Amygdala (tissue), 56 donors: ENCODE measurements at places on chromosomes 6 and 20.

DNA sequence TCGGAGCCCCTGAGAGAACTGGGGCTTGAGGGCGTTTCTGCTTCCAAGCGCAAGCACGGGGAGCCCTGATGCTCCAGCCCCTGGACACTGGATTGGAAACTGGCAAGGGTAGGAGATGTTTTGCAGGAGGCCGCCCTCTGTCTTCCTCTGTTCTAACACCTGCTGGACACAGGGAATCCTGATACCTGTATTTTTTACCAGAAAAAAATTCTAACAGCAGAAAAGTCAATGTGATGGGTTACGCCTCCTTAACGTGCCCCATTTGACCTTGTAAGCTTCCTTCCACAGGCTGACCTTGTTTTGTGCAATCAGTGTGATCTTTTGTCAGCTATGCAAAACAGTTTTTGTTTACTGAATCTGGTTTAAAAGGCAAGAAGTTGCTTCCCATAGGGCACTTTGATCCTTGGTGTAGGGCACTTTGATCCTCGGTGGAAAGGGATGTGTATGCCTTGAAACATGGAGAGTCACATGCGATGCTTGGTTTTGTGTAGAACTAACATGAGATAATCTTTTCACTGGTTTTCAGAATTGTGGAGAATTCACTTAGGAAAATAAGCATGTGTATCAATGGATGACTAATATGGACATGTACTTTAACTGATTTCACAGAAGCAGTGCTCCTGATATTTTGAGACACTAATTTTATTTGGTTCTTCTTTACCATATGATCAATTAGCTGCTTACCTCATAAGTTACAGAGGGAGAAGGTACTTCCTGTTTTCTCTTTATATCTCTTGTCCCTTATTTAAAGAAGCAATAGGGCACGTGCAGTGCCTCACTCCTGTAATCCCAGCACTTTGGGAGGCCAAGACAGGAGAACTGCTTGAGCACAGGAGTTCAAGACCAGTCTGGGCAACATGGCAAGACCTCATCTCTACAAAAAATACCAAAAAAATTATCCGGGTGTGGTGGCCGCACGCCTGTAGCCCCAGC lies 59.9 kb upstream of the MAP3K4 start:
- no peak for DNase-seq

- DNase-seq = no peak
Measured at GRCh38 chr6:41728073-41728936, 7.1 kb downstream of the TFEB start.

DNA sequence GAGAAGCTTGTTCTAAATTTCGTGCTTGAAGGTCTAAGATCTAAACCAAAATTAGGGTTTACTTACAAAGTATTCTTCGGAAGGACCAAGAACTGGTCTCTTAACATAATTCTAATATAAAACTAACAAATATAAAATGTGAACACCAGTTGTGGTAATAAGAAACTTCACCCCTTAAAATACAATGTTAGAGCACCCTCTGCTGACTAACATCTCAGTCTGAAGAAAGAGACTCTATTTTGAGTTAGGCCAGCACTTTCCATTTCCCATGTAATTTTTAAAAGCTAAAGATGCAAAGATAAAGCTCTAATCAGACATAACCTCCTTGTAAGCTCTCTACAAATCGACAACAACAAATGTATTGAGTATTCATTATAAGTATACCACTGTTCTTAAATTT lies 24.6 kb downstream of the ATG5 start:
- DNase-seq = no peak

DNA sequence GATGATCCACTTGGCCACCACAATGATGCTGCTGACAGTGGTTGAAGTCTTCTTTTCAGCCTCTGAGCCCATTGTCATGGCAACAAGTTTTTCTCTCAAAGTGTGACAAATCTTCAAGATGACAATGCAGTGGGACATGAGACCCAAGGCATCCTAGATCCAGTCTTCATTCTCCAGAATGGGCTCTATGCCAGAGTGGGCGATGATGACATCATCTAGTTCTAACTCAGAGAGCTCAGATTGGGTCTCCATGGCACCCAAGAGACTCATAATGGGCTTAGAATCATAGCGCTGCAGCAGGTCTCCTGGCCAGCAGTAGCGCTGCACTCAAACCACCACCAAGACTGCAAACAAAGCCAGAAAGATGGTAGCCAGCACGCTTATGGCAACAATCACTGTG lies 973.6 kb downstream of the EYS start:
- peak; percentile 1 for DNase-seq

- DNase-seq = no peak
Measured at GRCh38 chr20:58130581-58130980, 97.9 kb downstream of the ANKRD60 start.

GRCh38 chr6:51494342-51494741 lies 593.1 kb downstream of the PKHD1 start:
- DNase-seq = no peak

DNA sequence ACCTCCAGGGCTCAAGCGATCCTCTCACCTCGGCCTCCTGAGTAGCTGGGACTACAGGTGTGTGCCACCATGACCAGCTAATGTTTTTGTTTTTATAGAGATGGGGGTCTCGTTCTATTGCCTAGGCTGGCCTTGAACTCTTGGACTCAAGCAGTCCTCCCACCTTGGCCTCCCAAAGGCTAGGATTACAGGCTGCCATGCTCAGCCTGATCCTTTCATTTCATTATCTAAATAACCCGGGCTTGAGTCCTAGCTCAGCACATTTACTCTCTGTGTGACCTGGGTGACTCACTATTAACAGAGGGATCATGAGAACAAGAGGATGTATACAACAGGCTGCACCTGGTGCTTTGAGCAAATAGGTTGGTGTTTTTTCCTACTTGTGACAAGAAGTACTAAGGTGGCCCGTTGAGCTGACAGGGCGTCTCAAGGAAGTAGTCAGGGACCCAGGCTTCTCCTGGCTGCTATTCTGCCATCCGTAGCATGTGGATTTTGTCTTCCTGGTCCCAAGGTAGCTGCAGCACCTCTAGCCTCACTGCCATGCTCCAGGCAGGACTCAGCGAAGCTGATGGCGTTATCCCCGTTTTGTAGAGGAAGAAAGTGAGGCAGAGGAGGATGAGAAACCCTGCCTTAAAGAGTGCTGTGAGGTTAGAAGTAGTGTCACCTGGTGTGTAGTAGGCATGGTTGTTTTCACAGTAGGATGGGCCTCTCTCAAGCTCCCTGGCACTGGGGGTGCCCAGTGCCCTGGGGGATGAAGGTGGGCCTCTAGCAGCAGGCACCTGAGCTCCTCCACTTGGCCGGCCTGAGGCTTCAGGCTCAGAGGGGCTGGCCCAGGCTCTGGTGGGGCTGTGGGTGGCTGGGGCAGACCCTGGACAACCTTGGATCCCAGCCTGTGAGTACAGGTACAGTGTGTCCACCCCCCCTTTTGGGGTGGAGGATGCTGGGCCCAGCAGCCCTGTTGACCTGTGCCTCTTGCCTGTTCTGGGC lies 62.4 kb downstream of the ADNP start:
- no peak for DNase-seq

GRCh38 chr6:157460182-157460999 lies 79.4 kb downstream of the ZDHHC14 start:
- DNase-seq = no peak

- no peak for DNase-seq
Measured at GRCh38 chr20:58634521-58635278, 16.4 kb upstream of the STX16 start.

DNA sequence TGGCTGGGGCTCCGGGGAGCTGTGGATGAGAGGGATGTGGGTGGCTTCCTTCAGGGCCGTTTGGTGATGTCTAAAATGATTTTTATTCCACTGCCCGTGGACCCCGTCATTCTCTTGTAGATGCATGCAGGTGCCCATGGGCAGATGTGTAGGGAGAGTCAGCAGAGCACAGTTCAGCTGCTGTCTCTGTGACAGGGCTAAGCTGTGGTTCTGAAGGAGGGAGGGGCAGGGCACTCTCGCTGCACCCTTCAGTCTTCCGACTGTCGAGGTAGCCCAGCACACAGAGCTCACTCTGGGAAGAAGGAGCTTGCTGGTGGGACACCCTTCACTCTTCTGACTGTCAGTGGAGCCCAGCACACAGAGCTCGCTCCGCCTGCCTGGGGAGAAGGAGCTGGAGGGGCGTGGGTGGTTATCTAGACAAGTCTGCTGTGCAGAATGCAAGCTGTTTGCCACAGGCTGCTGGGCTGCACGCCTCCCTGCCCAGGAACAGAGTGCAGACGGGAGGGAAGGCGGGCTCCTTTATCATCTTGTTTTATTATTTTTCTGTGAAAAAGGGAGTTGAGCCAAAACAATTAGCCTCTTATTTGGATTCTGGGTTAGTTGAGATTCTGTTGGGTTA lies 28.4 kb upstream of the ADRM1 start:
- DNase-seq = no peak

- no peak for DNase-seq
Measured at GRCh38 chr20:53867741-53868351, 202.5 kb downstream of the BCAS1 start.

DNA sequence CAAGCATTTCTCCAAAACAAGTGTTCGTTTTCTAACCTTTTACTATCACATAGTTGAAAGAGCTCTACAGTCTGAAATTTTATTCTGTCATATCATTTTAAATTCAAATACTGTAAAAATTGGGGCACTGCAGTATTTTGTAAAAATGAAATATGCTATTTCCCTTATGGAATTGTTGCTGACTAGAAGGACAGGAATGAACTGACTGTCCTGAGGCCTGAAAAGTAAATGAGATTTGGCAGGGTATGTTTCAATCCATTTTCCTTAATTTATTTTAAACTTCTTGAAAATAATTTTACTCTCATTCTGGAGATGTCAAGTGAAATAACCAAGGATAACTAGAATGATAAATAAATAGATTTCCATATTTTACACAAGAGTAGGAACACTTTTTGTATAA lies 11.9 kb upstream of the PNRC1 start:
- no peak for DNase-seq

- DNase-seq = no peak
Measured at GRCh38 chr6:22473991-22474682, 95.2 kb upstream of the HDGFL1 start.

DNA sequence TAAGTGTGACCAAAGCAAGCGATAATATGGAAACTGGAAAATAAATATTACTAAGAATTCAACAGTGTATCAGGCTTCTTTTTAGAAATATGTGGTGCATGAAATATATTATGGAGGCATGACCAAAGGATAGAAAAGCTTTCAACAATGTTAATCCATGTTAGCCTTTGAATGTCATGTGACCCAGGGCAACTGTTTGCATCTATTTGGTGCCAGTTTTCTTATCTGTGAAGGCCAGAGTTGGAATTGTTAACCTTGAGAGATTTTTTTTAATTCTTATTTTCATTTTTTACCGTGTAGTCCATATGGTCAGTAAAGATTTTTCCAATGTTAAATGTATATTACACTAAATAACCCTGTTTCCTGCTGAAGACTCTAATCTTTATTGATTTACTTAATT lies 411.1 kb downstream of the BCKDHB start:
- no peak for DNase-seq

DNA sequence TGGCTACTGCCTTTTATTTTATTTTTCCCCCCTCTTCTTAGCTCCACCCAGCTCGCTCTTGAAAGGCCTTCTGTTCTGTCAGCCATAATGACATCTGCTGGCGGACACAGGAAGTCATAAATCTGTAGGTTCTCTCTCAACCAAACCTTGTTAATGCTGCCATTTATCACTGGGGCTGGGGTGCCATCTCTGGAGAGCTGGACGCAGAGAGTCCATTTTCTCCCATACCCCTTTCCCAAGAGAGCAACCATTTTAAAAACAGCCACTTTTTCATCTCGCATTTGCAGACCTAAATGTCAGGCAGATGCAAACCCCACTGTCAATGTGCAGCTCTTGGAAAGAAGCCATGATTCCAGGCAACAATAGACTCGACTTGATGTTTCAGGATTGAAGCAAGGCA lies 13.0 kb upstream of the TSHZ2 start:
- no peak for DNase-seq

GRCh38 chr6:15508441-15508871 lies 154.4 kb downstream of the DTNBP1 start:
- no peak for DNase-seq

DNA sequence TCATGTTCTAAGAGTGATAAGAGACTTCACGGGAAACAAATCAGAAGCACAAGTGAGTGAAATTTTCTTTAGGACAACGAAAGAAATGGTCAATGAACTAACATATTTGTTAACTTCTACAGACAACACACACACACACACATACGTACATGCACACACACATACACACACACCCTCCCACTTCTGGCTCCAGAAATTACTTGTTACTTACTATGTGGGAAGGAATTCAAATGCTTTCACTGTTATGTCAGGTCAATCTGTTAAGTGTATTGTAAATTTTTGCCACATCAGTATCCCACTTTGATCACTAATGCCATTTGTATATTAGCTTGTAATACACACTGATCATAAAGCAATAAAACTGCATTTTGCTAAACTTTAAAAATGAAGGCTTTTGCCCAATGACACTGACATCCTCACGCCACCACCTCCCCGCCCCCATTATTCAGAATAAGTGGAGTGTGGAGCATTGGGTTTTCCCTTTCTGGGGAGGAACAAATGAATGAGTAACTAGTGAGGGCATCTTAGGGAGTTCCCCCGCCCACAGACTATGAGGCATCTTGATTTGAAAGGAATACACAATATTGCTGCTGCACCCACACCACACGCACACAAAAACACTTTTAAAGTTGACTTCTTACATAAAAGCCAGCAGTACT lies 76.2 kb downstream of the ATXN1 start:
- no peak for DNase-seq

GRCh38 chr6:89711801-89712200 lies 73.3 kb upstream of the LYRM2 start:
- no peak for DNase-seq

GRCh38 chr6:163739966-163740365 lies 325.4 kb downstream of the QKI start:
- no peak for DNase-seq

- DNase-seq = no peak
Measured at GRCh38 chr6:118810420-118811027, 83.4 kb upstream of the ASF1A start.

DNA sequence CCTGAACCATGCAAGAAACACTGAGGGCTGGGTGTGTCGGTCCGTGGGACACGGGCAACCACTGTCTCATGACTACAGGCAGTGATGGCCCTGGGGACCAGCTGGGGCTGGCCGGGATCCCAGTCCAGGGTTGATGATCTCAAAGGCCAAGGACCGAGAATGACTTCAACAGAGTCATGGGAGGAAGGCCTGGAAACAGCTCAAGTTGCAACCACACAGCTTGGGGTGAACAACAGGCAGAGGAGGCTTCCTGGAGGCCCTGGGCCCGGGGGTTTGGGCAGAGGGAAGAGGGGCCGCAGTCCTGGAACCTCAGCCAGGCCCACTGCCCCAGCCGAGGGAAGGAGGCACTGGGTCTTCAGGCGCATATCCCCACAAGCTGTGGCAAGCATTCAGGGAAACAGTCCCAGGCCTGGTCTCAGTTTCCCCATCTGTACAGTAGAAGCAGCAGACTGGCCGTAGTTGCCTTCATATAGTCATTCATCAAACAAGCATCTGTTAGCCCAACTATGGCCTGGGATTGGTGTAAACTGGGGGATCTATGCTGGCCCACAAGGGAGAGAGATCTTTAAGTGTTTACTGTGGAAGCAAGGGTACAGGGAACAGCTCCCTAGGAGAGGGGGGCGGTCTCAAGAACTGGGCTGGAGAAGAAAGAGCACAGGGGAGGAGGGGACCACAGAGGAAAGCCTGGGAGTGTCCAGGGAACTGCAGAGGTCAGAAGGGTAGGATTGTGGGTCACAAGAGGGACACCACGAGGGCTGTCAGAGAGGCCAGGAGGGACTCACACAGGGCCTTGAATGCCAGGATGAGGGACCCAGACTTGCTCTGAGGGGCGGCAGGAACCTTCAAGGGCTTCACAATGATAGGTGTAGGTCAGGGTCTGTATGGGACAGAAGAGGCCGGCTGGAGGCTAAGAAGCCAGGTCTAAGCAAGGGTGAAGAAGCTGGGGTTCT lies 2.1 kb downstream of the MYL9 start:
- no peak for DNase-seq
